ENCODE measurements at places on chromosomes 1 and 21.

DNA sequence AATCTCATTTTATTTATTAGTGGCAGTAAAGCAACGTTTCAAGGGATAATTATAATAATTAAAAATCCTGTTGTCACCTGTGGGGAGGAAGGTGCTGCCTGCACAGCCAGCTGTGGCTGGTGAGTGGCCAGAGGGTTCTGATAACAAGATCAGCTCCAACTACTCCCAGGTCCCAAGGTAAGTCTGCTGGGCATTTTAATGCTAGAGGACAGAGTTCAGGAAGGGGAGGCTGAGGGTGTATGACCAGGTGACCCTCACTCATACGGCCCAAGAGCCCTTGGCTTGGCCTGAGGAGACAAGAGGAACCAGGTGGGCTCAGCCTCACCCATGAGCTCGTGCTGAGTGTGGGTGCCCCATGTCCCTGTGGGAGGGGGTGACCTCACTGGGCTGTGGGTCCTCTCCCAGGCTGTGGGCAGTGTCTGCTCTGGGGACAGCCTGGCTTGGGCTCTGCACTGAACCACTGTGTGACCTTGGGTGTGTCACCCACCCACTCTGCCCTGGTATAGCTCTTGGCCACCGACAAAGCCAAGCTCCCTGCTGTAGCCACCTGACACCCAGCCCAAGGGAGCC is 223.8 kb downstream of the PTPRU start:
- no peak for DNase-seq

GRCh38 chr1:211613108-211613947 is 34.4 kb upstream of the SLC30A1 start:
- peak; percentile 88 for DNase-seq

DNA sequence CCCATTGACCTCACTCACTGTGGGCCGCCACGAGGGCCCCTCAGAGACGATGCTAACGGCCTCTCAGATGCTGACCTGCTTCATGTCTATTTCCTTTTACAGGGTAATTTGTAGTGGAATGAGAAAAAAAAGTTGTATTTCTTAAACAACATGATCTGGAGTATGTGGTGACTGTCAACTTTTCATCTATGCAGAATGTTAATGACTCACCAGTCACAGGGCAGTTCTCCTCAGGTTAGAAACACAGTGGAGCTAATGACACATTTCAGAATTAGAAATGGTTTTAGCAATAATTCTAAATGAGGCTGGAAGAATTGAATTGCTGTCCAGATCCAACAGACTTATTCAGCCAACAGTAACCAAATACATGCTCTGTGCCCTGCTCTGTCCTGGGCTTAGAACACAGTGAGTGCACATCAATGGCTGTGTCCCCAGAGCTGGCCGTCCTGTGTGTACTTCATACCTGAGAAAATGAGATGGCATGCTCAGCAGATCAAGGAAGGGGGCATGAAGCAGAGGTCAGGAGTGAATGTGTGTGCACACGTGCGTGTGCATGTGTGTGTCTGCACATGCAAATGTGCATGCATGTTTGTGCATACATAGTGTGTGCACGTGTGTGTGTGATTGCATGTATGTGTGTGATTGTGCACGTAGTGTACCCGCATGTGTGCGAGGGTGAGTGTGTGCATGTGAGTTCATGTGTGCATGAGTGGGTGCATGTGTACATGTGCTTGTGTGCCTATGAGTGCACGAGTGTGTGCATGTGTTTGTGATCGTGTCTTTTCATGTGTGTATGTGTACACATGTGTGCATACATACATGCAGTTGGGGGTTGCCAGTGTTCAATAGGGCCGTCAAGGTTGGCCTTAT is 145.3 kb downstream of the PCBP3 start:
- no peak for DNase-seq

DNA sequence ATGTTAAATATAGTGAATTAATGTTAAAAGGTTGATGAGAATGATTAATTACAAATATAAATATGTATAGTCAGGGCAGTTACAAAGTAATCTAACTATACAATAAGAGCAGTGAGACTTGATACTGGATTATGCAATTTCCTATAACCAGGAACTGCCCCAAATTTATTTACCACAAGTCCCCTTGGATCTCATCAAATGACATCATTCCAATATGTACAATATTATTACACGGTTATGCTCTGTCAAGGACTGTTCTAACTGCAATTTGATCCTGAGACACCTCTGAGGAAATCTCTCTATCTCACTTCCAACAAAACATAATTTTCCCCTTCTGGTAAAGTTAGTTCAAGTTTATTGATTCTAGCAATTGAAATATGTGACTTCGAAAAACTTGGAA is 917.6 kb downstream of the NCAM2 start:
- no peak for DNase-seq

DNA sequence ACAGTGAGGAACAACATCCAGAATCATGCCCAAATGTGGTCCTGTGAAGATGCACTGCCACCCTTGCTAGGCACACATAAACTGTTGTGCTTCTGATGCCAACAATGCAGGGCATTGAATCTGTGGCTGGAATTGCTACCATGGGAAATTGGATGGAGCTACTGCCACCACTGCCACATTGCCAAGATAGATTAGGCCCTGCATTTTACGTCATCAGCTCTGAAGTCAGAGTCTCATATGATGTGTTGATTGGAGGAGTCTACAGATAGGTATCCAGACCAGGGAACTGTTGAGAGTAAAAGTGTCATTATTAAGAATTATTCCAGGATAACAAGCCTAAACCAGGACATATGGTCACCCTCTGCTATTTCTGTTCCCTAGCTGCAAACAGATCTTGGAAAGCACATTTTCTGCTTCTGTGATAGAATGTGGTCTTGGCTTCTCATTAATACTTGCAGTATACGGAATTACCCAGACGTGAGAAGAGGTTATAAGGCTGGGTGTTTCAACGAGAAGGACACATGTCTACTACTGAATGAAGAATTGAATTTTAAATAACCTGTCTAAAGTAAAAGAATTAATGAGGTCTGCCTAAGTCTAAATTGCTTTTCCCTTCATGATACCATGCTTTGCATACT is 106.6 kb downstream of the TNNI3K start:
- DNase-seq = no peak

DNA sequence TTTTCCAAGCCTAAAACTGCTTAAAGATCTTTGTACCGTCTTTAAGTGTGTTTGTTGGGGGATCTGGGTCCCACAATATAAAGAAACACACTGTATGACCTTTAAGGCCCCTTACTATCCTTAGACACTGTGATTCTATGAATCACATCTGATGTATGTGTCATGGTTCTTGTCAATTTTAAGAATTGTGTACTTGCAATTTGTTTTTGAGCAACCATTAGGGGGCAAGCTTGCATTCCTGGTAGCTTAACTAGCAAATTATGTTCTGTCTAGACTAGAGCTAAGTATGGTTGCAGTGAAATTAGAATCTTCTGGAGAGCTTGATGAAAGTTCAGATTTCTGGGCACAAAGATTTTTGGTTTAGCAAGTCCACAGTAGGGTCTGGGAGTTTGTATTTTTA is 219.5 kb downstream of the TPR start:
- DNase-seq = peak; percentile 71

Measured in astrocyte (in vitro differentiated cells and primary cell).